NCI-H146 (cell line): ENCODE measurements at places on chromosomes 12 and 14.

DNA sequence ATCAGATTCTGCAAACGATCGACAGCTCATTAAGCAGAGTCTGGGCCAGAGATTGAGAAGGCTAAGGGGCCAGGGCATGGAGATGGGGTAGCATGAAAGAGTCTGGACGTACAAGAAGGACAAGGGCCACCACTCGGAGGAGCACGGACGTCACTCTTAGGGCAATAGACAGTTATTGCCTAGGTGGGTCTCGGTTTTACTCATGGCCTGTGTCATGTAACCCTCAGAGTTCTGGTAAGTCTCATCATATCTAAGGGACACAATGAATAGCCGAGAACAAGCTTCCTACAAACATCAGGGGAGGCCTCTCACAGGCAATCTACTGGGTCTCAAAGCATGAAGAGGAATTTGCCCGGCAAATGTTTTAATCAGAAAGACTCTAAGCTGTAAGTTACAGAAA is 30.4 kb upstream of the ITPK1 start:
- no peak for DNase-seq

DNA sequence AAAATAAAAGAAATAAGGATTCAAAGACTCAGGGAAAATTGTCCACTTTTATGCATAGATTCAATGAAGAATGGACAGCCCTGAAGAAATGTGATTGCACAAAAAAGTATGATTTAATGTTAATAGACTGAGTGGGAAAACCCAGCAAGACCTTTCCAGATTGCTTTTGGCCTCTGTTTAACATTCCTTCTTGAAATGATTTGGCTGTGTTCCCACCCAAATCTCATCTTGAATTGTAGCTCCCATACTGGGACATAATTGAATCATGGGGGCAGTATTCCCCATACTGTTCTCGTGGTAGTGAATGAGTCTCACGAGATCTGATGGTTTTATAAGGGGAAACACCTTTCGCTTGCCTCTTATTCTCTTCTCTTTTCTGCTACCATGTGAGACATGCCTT is 1316.9 kb upstream of the SEL1L start:
- no peak for DNase-seq

DNA sequence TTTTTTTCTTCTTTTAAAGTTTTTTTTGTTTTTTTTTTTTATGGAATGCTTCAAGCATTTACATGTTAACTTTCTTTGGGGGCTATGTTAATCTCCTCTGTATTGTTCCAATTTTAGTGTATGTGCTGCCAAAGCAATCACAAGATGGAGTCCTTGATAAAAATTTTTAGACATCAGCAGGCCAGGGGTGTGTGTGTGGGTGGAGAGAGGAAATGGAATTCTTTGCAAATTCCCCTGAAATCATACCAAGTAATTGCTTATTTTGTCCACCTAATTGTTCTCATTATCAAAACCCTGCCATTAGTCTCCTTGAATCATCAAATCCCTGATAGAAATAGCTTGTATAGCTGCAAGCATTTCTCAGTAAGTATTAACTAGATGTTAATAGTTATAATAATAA is 21.7 kb downstream of the RNF212B start:
- DNase-seq = no peak

DNA sequence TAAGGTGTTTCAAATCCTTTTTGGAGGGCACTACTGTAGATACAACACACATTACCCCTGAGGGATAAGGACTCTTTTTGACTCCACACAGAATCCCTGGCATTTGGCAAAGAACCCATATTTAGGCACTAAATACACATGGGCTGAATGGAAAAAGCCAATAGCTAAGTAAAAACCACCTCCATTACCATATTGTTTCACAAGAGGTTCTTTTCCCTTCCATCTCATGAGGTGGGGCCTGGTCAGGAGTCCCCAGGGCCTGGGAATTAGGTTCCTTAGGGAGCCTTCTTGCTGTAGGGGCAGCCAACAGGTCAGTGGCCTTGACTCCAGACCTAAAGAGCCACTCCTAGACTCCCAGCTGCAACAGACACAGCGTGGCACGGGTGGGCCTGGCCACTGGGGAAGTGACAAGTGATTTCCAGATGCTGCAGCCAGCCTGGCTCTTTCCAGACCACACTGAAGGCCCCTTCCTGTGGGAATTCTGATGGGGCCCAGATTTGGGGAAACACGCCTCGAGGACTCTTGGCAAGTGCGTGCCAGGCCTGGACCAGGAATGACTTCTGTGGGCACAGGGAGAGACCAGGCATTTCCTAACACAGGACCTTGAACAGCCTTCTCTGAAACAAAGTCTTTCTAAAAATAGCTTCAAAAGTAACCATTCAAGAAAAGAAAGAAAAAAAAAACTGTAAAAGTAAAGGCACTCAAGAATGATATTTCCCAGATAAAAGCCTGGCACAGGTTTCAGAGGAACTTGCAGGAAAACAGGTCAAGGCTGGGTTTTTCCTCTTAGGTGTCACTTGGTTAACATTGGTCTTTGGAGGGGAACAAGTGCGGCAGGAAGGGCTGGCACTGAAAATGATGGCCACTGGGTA is 18.1 kb downstream of the SSH1 start:
- no peak for DNase-seq

DNA sequence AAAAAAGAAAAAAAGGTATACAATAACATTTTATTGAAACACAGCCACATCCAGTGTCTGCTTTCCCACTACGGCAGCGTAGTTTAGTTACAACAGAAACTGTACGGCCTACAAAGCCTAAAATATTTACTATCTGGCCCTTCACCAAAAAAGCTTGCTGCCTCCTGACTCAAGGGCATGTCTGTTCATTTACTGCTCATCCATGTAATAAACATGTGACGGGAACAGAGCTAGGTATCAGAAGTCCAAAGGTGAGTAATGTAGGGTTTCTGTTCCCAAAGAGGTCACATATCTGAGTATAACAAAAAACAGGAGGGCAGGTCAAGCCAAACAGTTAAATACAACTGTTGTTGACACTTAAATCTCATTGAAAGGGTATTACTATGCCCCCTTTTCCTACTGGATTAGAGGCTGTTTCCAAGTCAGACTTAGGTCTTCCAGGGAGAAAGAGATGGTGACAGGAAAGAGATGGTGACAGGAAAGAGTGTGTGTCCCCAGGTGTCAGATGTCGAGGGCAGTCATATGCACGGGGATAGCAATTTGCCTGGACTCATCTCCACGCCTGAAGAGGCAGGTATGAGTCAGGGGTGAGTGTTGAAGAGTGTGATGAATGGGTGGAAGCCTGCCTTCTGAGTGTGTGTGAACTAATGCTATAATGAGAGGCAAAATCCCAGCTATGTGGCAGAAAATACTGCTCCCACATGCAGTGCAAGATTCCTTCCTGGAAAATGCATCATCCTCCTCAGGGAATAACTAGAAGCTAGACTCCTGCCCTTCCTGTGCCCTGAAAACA is 77.7 kb downstream of the MAP3K9 start:
- DNase-seq = no peak

DNA sequence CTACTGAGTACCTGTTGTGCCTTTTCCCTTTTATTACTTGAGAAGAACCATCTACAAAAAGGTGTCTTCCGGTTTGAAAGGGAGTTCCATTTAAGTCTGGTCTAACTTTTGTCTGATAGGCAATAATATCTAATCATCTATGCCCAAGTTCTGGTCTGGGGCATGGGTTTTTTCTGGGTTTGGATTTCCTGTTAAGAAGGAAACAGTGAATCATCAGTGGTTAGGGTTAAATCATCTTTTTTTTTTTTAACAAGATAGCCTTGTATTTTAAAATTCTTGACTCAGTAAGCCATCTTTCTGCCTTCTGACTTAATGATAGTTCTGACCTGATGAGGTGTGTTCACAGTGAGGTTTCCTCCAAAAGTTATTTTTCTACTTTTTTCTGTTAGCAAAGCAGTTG is 29.3 kb upstream of the CPNE8 start:
- DNase-seq = no peak
